ENCODE measurements at places on chromosomes 2 and 18. TPM values are rescaled to one million over a fixed set of nuclear protein-coding genes. Genes with fewer than 3 reads are reported as not detected.

DNA sequence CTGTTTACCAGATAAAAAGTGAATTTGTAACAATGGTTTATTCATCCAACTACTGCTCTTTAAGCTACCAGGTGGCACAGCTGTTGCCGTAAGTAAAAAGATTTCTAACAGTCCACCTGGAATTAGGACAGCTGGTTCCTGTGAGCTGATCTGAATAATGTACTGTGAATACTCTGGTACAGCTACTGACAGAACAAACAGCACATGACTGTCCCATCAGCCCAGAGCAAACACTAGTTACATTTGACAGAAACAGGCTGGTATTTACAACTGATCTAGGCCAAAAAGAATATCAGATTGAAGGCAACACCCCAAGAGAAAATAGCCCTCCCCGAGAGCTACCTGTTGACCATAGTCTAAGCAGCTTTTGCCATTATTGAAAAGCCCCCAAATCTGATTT lies 840.4 kb downstream of the CPS1 start:
- no peak for DNase-seq

Gene INPP5D
- total RNA-seq, result 5.8 TPM

Gene RBM44
- total RNA-seq, result 0.32 TPM

DNA sequence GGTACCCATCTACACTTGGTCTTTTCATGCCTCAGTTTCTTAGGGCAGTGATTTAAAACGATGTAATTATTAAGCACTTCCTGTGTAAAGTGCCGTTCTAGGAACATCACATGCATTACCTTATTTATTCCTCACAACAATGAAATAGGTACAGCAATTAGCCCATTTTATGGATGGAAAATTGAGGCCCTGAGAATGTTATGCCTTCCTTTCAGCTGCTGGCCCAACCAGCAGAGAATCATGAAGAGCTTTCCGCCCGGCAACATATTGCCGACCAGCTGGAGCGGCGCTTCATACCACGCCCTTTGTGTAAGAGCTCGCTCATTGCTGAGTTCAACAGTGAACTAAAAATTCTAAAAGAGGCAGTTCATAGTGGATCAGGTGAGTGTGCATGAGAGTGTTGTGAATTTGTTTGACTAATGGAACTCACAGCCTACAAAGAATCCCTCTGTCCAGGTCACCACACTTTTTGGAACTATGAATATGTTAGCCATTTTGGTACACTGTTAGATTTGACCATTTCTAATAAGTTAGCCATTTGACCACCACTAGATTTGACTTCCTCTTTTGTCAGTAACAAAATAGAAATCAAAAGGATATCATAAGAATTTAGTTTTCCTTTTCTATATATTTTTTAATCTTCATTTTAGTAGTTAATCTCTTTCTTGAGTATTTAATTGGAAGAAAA lies 25.6 kb upstream of the RPE start:
- no peak for DNase-seq

Gene MAP3K2
- 24.9 TPM for total RNA-seq

DNA sequence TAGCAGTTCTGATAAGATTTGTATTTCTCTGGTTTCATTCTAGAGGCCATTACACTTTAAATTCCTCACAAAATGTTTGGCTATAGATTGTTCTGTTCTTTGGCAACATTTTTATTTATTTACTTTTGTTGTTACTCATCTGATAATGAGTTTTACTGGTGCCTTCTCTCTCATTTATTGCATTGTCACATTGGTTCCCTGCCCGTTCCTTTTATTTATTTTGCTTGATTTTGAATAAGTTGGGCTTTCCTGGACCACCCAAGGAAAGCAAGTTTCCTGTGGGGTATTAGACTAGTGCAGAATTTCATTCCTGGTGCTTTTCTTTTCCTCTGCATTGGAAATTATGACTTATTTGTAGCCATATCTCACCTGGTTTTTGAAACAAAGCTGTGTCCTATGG lies 232.0 kb downstream of the SOCS6 start:
- no peak for DNase-seq

Gene DNAJC10
- total RNA-seq, result 46.6 TPM

DNA sequence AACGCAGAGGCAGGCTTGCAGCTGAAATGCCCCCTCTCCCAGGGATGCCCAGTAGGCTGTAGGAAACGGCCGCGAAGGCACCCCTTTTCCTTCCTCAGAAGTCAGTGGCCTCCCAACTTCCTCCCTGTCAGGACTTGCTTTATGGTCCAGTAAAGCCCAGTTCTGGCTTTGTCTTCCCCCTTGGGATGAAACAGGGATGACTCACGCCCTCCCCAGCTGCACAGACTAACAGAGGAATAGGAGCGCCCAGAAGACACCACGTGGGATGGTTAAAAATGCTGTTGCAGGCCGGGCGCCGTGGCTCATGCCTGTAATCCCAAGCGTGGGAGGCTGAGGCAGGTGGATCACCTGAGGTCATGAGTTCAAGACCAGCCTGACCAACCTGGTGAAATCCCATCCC lies 6.9 kb downstream of the CREG2 start:
- peak; percentile 59 for DNase-seq

- DNase-seq, result no peak
Observed at GRCh38 chr2:12244070-12244469, 472.7 kb upstream of the TRIB2 start.

- DNase-seq, result no peak
Observed at GRCh38 chr18:34576622-34577021, 133.5 kb upstream of the DTNA start.

Gene PROKR1
- total RNA-seq, result not detected

GRCh38 chr2:68764806-68765311 lies 30.2 kb downstream of the ARHGAP25 start:
- DNase-seq, result no peak

DNA sequence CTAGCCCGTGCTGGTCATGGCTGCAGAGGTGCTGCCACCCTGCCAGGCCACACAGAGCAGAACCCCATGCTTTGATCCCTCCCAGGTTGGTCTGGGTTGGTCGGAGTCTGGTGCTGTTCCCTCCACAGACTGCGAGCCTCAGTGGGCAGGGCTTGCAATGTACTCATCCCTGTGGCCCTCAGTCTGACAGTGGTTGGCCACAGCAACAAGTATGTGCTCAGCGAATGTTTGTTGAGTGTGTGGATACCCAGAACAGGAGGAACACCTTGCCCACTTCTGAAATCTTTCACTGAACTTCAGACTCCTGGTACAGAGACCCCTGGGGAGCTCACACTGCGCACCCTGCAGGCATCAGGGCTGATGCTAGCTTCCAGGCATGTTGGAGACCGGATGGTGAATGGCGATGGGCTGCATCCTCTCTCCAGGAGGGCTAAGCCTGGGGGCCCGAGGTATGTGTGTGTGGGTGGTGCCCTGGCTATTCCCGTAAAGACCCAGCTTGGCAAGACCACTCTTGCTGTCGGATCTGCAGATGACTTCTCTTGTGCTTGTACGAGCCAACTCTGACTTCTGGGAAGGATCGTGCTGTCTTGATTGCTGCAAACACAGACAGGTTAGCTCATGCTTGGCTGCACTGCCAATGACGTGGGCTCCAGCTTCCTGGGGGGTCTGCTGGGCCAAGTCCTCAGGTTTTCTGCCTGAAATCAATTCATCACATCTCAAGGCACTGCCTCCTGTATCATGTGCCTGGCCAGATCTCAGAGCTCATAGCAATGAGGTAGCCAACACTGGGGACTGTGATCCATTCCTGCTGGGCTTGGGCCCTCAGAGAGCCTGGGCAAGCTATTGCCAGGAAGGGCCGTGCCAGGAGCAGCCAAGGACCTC lies 43.7 kb downstream of the RHOB start:
- DNase-seq, result peak; percentile 60

GRCh38 chr18:48794251-48794970 lies 156.4 kb downstream of the SMAD7 start:
- no peak for DNase-seq

DNA sequence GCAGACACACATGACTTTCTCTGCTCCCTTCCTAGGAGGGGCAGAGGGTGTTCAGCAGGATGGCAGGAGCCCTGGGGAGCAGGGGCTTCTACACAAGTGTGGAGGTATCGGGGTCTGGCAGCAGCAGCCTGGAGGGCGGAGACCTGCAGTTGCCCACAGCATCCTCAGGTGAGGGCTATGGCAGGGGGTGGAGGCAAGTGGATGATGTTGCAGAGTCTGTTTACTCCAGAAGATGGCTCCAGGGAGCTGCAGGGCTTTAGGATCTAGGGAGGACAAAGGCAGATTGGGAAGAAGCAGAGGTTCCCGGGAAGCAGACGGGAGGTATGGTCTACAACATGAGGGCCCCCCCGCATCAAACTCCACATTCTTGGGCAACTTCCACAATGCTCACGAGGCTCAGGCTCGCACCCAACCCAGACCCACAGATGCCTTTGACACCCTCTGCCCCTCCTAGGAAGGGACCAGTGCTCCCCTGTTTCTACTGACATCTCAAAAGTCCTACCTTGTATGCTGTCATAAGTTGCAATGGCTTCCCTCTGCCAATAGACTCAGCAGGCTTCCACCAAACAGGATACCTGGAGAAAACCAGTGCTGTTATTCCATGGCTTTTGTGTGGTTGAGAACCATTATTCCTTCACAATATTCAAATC lies 12.0 kb upstream of the ATP6V1C2 start:
- no peak for DNase-seq

DNA sequence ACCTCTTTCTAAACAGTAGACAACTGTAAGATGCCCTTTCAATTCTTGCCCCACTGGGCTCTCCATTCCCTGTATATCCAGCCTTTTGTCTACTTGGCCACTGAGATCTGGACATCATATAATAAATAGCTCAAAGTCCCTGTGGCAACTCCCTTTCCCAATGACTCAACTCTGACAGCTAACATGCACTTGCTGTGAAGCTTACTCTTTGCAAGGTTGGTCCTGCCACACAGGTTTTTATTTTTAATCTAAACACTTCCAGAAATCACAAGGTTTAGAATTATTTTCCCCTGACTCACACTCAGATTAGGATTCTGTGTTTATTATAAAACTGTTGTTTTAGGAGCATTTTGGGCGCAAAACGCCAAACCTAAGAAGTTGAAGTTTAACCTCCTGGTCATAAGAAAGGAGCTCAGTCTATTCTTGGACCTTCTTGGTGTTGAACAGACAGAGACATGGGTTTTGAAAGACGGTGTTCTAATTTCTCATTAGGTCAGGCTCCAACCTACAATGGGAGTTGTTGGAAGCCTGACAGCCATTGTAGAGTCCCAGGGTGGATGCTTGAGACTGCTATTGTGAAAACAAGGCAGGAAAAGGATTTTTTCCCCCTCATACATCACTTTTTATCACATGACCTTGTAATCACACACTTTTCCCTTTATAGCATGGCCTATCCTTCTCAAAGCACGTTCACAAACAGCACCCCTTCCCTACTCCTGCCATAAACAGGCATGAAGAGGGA lies 124.7 kb upstream of the SERPINE2 start:
- DNase-seq, result no peak

Gene SLC5A6
- total RNA-seq, result 13.3 TPM

DNA sequence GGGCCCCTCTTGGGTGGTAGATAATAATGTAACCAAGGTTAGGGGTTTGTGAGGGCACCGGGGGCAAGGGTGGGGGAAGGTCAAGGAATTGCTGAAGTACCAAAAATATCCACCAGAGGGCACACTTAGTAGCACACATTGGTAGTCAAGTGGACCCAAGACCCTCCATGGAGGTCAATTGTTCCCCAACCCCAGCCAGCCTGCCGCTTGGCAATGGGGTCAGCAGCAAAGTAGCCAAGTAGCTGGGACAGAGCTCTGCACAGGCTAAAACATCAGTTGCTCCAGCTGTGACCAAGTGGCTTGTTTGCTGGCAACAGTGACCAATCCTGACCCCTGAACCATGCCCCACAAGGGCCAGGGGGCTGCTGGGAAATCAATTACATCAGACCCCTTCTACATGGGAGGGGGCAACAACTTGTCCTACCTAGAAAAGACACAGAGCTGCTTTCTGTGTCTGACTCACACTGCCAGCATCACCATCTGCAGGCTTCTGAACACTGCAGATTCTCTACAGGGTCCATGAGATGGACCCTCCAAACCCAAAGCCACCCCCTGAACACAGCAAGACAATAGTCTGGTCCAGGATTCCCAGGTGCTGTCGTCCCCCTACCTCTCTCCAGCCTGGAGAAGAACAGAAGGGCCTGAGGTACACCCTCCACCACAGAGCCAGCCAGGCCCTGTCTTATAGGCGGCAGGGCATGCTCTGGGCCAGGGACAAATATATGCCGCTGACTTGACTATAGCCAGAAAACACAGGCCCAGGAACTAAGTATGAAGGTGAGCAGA lies 76.0 kb downstream of the EMX1 start:
- DNase-seq, result no peak

Gene AFF3
- 10.0 TPM for total RNA-seq

DNA sequence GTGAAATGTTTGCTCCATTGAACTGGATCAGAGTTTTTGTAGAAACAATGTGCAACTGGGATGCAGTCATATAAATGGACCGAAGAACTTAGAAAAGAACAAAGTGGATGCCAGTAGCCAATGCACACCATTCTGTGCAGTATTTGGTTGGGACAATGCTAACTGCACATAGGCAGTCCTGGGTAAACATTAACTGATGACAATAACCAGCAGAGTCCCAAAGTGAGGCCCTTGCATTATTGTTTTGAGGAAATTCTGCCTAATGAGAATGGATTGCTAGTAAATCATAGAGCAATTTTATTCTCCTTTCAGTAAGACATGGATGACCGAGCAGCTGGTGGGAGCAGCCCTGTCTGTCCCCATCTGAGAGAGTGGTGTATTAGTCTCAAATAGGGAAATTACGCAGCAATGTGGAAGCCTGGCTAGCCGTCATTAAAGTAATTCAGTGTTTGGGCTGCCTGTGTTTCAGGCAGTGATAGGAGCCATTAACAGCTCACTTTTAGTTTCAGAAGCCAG lies 94.9 kb downstream of the KCTD1 start:
- no peak for DNase-seq

GRCh38 chr2:73825408-73825807 lies 3.4 kb upstream of the STAMBP start:
- DNase-seq, result no peak

DNA sequence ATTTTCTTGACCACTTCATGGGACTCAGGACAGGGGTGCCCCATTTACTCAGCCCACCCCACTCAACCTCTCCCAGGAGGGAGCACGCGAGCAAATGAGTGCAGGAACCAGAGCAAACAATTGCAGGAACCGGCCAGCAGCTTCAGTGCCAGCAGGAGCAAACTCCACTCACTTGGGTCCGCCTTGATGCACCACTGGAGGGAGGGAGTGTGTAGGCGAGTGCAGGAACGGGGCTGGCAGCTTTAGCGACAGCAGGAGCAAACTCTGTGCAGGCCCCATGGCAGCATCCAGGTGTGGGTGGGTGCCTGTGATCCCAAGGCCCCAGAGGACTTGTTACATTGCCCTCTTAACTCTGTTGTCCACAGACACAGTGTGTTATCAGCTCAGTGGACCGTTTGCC lies 1667.3 kb upstream of the CELF4 start:
- no peak for DNase-seq

Gene XPO1
- 66.0 TPM for total RNA-seq
